HFF-Myc (cell line): ENCODE measurements at places on chromosomes 13 and 19.

GRCh38 chr19:22354665-22355064 lies 67.5 kb downstream of the ZNF98 start:
- DNase-seq, result no peak

- DNase-seq, result no peak
Observed at GRCh38 chr13:36163286-36163685, 32.1 kb upstream of the DCLK1 start.

DNA sequence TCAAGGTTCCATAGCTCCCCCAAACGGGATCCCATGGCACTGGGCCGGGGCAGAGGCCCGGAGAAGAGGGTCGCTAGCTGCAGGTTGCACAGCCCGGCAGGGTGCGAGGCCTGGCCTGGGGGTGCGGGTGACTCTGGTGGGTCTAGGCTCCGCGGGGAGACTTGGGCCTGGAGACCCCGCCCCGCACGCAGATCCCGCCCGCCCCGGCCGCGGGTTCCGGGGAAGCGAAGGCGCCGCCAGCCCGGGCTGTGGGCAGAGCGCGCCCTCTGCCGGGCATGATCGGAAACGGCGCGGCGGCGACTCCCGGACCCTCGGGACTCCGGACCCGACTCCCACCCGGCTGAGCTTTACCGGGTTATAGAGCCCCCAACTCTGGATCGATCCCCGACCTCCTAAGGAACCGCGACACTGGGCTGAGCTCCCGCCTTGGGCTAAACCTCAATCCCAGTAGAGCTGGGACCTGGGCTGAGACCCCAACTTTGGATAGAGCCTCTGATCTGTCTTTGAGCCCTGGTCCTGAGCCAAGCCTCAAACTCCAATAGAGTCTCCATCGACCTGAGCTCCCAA lies 3.1 kb upstream of the TNFAIP8L1 start:
- DNase-seq, result no peak

DNA sequence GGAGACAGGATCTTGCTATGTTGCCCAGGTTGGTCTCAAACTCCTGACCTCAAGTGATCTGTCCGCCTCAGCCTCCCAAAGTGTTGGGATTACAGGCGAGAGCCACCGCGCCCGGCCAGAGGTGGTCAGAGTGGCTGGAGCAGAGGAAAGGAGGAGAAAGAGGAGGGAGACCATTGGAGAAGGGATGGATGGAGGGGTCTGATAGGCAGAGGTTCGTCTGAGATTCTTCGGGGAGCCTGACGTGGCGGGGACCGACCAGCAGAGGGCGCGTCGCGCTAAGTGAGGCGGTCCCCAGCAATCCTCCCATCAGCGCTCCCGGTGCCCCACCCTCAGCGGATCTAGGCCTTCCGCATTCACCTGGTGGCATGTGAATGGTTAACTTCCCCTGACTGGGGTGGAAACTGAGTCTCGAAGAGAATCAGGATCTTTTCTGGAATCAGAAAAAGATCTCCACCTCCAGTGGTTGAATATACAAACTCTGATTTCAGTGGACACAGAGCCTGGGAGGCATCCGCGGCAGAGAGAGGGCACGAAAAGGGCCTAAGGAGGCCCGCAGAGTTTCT lies 8.8 kb downstream of the GTPBP3 start:
- DNase-seq, result no peak

DNA sequence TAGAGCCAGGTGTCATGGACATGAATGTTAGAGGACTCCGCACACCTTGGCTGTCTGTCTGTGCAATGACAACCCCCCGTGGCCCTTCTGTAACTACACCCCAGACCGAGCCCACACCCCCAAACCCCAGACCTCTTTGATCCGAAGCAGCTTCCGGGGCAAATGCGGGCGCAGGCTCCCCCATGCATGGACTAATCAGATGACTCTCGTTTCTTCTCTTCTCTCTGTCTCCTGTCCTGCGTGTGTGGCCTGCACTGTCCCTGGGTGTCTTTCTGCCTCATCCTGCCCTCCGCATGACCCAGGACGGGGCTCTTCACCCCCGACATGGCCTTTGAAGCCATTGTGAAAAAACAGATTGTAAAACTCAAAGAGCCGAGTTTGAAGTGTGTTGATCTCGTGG lies 38.9 kb downstream of the TMED1 start:
- DNase-seq, result no peak
